Pancreas (tissue), 10 donors: ENCODE measurements at places on chromosomes 13 and 19.

- no peak for DNase-seq
Observed at GRCh38 chr19:38838208-38838985, 6.8 kb upstream of the ECH1 start.

- DNase-seq: no peak
Observed at GRCh38 chr13:112183532-112184090, 116.7 kb downstream of the SOX1 start.

- no peak for DNase-seq
Observed at GRCh38 chr13:63364159-63364558, 1948.5 kb upstream of the PCDH20 start.

- no peak for DNase-seq
Observed at GRCh38 chr19:22605275-22606211, 28.6 kb upstream of the ZNF492 start.

GRCh38 chr13:110336681-110337080, 29.6 kb downstream of the COL4A2 start:
- DNase-seq: no peak
